ENCODE measurements at places on chromosomes 1 and 21.

GRCh38 chr1:16175610-16176553 lies 20.0 kb upstream of the EPHA2 start:
- DNase-seq, result no peak

DNA sequence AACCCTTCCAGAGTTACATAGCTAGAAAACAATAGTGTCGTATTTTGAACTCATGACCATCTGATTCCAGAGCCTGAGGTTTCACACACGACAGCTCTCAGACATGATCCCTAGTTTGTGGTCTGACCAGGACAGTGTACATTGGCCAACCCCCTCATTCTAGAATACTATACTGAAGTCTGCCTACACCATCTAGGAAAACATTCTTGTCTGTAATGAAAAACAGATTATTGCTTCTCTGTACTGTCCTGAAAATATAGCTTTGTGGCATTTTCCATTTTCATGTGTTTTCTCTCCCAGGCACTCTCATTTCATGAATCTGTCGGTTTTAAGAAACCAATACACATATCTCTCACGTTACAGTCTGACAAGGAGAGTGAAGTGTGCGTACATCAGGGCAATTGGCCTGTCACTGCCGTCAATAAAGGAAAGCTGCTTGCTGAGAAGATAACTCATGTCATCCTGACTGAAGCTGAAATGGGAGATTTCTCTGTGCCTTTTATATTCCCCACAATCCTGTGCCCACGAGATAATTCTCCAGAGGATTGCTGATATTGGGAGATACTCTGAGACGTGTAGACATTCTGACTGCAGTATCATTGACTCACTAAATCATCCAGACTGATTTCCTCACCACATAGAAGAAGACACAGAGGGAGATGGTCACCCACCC lies 585.6 kb downstream of the PLPP3 start:
- no peak for DNase-seq

DNA sequence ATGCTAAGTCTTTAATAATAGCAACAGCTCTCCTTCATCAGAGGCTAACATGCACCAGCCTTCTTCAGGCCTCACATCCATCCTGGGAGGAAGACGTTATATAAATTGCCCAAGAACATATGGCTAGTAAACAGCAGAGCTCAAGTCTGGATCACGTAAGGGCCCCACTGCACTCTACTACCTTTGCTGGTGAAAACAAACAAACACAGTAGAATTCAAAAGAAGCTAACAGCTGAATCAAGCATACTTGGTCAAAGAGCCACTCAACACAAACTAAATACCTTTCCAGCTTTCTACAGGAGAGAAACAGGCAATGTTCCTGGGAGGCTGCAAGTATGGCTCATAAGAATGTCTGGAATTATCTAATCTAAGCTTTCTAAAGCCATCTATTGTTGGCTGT lies 66.0 kb downstream of the WLS start:
- no peak for DNase-seq

DNA sequence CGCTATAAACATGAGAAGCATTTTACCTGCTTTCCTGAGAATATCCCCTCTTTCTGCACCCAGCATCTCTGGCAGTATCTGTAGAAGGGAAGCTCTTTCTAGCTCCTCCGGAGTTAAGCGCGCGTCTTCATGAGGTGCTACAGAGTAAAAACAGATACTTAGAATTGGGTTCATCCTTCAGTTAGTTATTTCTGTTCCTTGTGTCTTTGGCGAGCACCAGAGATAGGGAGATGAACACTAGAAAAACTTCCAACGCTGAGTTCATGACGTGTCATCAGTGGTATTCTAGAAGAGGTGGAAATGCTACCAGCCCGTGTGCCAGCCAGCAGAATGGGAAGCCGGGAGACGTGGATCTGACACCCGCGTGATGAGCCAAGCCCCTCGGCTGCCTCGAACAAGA lies 2.1 kb downstream of the UTS2 start:
- no peak for DNase-seq

DNA sequence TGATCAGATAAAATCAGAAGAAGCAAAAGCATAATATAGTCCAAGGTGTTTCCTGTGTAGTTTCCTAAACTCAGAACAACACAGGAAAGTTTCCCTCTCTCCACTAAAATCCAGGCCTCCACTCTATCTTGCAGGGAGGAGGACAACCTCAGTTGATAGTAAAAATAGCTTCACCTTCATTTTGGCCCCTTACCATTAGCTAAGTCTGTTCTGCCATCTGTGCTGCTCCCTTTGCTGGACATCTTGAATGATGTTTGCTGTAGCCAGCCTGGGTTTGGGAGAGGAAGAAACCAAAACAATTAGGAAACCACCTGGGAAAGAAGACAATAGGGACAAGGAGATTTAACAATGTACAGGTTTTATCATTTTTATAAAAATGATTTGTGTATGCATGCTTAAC lies 18.6 kb downstream of the DCAF8 start:
- no peak for DNase-seq

Measured in stimulated activated CD8-positive, alpha-beta memory T cell treated with anti-CD3 and anti-CD28 coated beads, Interleukin-4, amount 100 ng/mL, for 1 hour (primary cell).